ENCODE measurements at places on chromosomes 11 and 22.

DNA sequence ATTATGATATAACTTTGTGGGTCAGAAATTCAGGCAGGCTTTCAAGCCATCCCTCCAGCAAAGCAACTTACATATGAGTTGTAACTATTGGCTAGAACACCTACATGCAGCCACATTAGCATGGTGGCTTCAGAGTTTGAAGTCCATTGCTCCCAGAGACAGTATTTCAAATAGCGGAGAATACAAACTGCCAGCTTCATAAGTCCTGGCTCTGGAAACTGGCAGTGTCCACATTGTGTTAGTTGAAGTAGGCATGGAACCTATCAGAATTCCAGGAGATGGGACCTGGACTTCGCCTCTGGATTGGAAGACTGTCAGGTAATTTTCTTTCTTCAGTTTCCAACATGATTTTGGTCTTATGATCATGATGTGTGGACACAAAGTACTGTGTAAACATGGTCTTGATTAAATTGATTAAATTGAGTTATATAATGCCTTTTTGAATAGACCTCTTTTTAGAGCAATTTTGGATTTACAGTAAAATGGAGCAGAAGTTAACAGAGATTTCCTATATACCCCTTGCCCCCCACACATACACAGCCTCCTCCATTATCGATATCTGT, 209.9 kb upstream of the NAV2 start:
- no peak for DNase-seq

GRCh38 chr22:46147471-46148267, 2.7 kb upstream of the PPARA start:
- no peak for DNase-seq

GRCh38 chr11:76666408-76666807, 4.1 kb downstream of the LRRC32 start:
- DNase-seq = peak; percentile 48

GRCh38 chr11:131483877-131484276, 113.5 kb downstream of the NTM start:
- DNase-seq = no peak

GRCh38 chr11:46373787-46374740, 7.4 kb upstream of the MDK start:
- DNase-seq = no peak

GRCh38 chr22:19510919-19511341, 13.3 kb downstream of the CLDN5 start:
- DNase-seq = no peak

GRCh38 chr22:41201141-41201540, 4.0 kb upstream of the L3MBTL2 start:
- DNase-seq = peak; percentile 37
